Activated CD4-positive, alpha-beta T cell treated with anti-CD3 and anti-CD28 coated beads for 1 hour (primary cell): ENCODE measurements at places on chromosomes 2 and 18.

- no peak for DNase-seq
These were observed 134.7 kb downstream of the EML6 start for GRCh38 chr2:54858021-54858681.

GRCh38 chr2:74864728-74865722 lies 31.1 kb downstream of the HK2 start:
- DNase-seq, result no peak

GRCh38 chr2:220949466-220949865 lies 622.6 kb downstream of the EPHA4 start:
- no peak for DNase-seq

- no peak for DNase-seq
These were observed 98.1 kb downstream of the RNF144A start for GRCh38 chr2:7015007-7015950.

DNA sequence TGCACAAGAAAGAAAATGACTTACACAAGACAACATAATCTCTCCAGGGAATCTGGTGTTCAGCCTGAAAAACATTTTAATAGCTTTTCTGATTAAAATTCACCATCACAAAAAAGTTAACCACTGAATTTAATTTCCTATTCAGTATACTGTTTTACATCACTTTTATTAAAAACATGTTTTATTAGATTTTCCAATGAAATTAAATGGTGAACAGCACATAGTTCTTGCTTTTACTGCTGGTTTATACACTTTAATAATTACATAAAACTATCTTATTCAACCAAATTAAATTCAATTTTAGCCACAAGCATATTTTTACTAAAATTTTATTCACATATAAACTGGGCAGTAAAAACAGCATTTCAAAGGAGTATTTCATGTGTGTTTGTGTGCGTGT lies 138.3 kb downstream of the NOL4 start:
- DNase-seq, result no peak

DNA sequence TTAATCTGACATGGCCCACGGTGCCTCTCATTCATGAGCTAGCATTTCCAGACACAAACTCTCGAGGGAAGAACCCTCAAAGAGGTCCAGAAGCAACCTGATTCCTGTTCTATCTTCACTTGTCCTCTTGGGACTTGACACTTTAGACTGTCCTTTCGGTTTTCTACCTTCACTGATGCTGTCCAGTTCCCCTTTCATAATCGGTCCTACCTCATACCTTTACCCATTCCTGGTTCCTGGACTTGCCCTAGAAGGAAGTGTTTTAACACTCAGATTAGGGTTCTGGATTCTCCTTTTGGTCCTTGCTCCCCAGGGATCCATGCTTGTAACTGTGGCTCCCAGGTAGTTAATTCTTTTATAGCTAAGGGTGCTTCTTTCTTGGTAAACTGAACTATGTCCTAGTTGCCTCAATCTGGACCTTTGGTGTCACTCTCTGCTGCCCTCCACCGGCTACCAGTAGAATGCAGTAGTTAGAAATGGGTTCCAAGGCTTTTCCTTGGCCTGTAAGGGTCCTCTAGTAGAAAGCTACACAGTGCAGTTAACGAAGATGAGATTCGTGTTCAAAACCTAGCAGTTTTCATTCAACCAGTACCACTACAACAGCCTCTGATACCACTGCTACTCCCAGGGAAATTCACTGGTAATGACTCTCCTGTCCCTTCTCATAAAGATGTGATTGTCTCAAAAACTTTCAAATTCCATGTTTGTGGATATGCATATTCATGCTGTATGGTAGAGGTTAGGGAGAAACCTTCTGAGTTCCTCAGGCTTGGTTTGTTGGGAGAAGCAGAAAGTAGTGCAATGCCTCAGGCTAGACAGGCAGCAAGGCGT lies 178.1 kb upstream of the CYP26B1 start:
- DNase-seq, result no peak

DNA sequence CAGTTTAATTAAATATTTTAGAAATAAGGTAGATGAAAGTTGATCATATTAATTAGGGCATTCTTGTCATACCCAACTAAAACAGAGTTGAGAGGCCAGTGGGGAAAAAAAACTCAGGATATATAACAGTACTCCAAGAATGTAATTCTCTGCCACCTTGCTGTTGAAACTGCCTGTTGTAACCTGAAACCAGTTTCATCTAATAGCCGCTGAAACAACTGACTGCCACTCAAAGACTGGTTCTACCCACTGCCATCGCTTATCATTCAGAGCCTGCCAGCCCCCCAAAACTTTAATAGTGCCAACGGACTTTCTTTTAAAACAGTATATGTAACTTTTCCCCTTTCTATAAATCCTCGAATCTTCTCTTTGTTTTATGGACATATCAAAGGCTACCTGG lies 37.7 kb upstream of the FSIP2 start:
- DNase-seq, result no peak

- DNase-seq, result no peak
These were observed 485.5 kb upstream of the ID2 start for GRCh38 chr2:8196316-8196715.

- no peak for DNase-seq
These were observed 98.8 kb downstream of the DPP4 start for GRCh38 chr2:161975062-161975812.

DNA sequence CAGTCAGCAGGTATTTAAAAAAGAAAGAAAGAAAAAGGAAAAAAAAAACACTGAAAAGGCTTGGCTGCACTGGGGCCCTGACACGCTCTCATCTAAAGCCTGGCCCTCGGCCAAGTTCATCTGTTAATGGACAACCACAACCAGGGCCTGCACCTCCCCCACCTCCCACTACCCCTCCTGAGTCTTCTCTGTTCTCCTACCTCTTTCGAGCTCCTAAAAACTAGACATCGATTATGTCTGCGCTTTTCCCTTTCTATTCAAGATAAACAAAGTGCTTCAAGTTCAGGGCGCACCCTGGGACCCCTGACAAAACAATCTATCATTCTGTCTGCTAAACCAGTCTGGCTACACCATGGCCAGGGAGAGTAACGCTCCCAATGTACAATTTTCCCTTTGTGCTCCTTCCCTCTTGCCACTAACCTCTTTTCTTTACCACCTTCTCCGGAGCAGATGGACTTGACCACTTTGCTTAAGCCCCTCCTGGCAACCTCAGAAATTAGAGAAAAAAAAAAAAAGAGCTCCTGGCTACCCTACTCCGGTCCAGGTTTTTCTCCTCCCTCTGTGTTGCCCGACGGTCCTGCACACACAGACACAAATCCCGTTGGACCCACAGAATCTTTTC lies 22.7 kb downstream of the BCL11A start:
- DNase-seq, result no peak

- DNase-seq, result no peak
These were observed 26.2 kb downstream of the UNC50 start for GRCh38 chr2:98634406-98635092.

GRCh38 chr2:127664065-127664894 lies 11.1 kb downstream of the LIMS2 start:
- DNase-seq, result no peak

- DNase-seq, result no peak
These were observed 4.6 kb downstream of the TMEM169 start for GRCh38 chr2:216086207-216086893.
